ENCODE measurements at places on chromosomes 12 and 14.

DNA sequence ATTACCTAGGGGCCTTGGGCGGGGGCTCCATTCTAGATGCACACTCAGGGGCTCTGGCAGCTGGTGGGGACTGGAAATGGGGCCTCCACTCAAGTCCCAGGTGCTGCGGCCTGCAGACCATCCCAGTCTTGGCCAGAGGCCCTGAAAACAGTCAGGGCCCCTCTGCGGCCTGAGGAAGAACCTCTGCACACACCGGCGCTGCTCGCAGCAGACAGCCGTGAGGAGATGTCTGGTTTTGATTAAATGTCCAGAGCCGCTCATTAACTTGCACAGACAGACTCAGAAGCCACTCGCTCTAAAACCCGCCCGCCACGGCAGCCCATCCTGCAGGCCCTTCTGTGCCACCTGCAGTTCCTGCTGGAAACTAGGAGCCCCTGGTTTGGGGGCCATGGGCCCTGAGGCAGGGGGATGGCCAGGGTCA lies 36.4 kb upstream of the NCOR2 start:
- DNase-seq: no peak

GRCh38 chr14:61706096-61706690 lies 10.9 kb downstream of the HIF1A start:
- no peak for DNase-seq

DNA sequence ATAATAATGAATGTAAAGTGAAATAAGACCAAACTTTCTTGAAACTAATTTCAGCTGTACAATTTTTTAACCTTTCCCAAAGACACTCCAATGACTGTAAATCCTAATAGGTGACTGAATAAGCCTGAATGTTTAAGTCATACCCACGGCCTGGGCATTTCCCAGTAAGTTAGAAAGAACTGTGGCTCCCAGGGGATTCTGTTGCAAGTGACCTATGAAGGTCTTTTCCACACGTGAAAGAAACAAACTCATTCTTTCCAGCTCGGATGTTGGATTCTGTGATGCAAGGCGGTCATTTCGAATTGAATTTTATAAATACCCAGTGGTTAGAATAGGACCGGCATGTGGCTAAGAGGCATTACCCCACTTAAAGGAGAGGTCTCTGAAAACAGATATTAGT lies 1134.4 kb downstream of the GALC start:
- no peak for DNase-seq

- no peak for DNase-seq
Measured at GRCh38 chr12:130636370-130636769, 79.7 kb downstream of the RIMBP2 start.

Measured in activated CD4-positive, alpha-beta T cell treated with anti-CD3 and anti-CD28 coated beads for 48 hours (primary cell).